ENCODE measurements at places on chromosomes 6 and 20. TPM values are rescaled to one million over a fixed set of nuclear protein-coding genes. Genes with fewer than 3 reads are reported as not detected.
A peak's percentile ranks its signal among the peaks of the same experiment; 100 is the strongest.

- peak; percentile 84 for DNase-seq
These were observed 5.4 kb downstream of the TGM3 start for GRCh38 chr20:2301164-2301622.

Gene OOEP
- 0.39 TPM for total RNA-seq

Gene RIPOR2
- total RNA-seq = 9.7 TPM

DNA sequence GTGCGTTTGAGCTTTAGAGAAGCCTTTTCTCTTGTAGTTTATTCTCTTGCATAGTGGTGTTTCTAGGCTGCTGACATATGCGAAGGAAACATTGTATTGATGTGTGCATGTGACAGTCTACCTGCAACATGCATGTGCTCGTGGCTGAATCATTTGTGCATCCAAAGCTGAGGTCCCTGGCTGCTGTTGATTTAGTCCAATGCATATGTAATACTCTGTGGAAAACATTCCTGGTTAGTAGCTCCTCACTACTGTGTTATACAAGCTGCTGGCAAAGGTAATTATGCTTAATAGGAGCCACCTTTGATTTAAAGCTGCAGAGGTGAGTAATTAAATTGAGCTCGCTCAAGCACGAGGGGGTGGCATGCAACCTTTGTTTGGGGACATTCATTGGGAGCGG lies 24.5 kb downstream of the TSHZ2 start:
- no peak for DNase-seq

DNA sequence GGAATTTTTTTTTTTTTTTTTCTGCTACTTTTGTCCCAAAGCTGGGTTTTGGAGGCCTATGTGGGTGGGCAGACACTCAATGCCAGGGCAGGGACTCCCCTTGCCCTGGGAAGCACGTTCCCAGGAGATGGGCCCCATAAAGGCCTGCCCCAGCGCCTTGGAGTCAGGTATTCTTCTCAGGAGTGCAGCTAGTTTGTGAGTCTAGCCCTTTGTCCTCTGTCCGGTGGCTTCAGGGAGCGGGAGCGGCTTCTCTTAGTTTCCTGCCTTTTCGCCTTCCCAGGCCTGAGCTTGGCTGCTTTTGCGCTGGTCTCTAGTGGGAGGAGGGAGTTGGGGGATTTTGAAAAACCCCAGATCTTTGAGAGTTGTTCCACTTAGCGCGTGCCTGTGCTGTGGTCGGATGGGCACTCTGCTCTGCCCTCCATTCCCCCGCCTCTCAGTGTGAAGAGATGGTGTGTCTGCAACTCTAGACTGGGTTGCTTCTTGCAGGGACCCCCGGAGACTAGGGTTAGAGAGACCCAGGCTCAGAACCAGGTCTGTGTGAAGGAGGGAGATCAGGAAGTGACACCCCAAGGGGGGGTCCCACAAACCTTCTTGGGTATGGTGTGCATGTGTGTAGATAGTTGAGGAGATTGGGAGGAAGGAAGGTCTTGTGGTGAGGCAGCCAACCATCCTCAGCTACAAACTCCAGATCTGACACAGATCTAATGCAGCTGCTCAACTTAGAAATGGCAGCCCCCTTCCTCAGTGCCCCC lies 1.3 kb downstream of the PLCG1 start:
- DNase-seq = peak; percentile 70

DNA sequence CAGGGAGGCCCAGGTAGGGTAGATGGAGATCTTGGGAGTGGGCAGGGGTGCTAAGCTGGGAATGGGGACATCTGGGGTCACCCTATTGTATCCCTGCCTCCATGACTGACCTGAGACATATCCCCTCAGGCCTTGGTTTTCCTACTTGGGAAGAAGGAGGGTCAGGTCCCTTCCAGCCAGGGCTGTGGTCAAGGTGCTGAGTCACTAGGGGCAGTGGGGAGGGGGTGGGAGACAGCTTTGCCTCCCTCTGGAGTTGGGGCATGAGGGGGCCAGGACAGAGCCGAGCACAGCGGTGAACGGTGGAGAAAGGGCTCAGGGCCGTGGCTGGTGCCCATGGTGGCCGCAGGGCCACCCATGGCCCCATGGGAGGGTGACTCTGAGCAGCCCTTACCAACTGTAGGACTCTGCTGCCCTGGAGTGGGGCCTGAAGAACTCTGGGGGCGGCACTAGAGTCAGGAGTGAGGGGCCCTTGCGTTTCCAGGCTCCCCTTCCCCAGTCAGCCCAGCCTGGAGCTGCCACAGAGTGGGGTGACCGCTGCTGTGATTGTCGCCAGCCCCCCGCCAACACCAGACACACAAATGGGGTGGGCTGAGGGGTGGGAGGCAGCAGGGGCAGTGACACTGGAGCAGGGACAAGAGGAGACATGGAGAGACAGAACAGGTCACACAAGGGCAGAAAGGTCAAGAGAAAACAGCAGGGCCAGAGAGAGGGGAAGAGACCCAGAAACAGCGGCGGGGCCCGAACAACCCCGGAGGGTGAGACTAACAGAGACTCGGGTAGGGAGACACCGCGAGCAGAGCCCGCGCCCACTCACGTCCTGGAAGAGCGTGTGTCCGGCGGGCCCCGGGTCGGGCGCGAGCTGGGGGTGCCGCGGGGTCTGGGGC lies 576 bp downstream of the NECAB3 start:
- no peak for DNase-seq

GRCh38 chr6:1837826-1838225 lies 228.1 kb downstream of the FOXC1 start:
- no peak for DNase-seq

Gene RHAG
- not detected for total RNA-seq

Gene NRN1
- 31.6 TPM for total RNA-seq

DNA sequence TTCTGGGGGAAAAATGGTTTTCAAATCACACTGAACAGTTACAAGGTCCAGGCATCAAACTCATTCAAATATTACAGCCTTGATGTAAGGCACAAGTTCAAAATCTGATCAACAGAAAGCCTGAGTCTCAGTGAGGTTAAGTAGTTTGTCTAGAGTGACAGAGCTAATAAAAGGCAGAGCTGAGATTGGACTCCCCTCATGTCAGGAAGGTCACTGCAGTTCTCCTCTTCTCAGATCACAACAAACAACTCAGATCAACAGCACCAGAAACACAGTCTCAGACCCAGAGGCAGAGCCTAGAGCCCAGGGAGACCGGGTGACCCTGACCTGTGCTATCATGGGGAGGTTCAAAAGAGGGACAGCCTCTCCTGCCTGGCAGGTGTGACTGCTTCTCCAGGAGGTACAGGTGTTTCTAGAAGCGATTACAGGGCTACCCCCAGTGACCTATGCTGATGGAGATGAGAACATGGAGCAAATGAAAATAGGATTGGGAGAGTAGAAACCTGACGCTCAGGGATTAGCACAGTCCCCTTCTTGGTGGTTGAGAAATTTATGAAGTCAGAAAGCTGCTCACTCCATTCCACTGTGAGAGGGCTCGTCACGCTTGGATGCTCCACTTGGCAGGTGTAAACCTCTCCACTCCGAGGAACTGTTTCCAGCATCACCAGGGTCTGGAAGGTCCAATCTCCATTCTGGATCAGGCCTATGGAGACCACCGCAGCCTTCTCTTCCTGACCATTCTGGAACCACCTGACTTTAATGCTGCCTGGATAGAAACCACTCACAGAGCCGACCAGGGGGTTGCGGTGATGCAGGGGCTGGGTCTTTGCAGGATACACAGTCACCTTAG lies 24.3 kb upstream of the HLA-DRB5 start:
- no peak for DNase-seq

GRCh38 chr6:106477790-106478189 lies 117.3 kb downstream of the CRYBG1 start:
- DNase-seq = no peak

DNA sequence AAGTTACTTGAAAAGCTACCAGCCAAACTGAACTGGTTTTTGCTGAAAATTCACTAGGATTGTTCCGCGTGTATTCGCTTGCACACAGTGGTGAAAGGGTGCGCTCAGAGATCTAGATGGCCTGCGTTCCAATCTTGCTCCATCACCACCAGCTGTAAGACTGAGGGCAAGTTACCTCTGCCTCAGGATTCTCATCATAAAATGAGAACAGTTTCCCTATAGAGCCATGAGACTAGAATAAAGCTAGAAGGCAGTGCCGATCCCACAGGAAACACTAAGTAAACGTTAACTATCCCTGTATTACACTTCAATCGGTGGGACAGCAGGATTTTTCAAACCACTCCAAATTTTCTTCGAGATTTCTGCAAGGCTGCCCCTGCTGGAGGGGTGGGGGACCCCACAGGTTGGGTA lies 838 bp downstream of the AHCY start:
- DNase-seq = no peak

DNA sequence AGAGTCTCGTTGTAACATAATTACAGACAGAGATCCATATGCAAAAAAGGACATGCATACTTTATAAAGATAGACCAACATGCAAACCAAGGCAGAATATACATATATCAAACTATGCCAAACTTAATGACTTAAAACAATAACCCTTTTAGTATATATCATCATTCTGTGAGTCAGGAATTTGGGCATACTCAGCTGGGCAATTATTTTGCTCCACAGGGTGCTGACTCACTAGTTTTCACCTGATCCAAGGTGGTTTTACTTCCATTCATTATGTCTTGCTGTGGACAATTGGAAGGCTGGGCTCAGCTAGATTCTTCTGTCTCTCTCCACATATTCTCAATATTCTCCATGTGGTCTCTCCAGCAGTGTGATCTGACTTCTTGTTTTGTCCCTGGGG lies 41.2 kb upstream of the RNF146 start:
- DNase-seq = no peak

- no peak for DNase-seq
These were observed 263.4 kb downstream of the RIMS1 start for GRCh38 chr6:72149715-72150114.

- no peak for DNase-seq
These were observed 151.1 kb downstream of the TMEM242 start for GRCh38 chr6:157172231-157172701.

- DNase-seq = no peak
These were observed 1.5 kb downstream of the DLGAP4 start for GRCh38 chr20:36307412-36308325.

Gene C20orf96
- 4.6 TPM for total RNA-seq

DNA sequence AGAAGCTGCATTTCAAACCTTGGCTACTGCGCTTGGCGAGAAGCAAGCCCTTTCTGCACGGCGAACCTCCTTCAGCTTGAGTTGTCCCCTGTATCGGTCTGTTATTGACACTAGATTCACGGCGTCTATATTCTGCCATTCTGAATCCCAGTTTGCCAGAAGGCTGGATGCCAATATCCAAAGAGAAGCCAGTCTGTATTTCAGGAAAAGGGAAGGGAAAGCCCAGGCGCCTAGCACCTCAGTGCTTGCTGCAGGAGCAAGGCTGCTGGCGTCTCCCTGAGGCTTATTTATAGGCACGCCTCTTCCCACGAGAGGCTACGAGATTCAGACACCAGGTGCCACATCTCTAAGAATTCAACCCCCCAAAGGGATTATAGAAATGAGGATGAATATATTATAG lies 89.6 kb upstream of the CDH4 start:
- no peak for DNase-seq

Gene C20orf202
- 0.54 TPM for total RNA-seq

- DNase-seq = peak; percentile 63
These were observed 22.5 kb upstream of the PRIM2 start for GRCh38 chr6:57294862-57295445.

GRCh38 chr6:21537637-21538036 lies 55.9 kb upstream of the SOX4 start:
- no peak for DNase-seq

Gene TAF11
- total RNA-seq = 18.8 TPM

GRCh38 chr6:37696220-37696840 lies 1.4 kb downstream of the MDGA1 start:
- no peak for DNase-seq

Gene SLC13A3
- total RNA-seq = 3.7 TPM

Gene C4A
- total RNA-seq = 146 TPM

DNA sequence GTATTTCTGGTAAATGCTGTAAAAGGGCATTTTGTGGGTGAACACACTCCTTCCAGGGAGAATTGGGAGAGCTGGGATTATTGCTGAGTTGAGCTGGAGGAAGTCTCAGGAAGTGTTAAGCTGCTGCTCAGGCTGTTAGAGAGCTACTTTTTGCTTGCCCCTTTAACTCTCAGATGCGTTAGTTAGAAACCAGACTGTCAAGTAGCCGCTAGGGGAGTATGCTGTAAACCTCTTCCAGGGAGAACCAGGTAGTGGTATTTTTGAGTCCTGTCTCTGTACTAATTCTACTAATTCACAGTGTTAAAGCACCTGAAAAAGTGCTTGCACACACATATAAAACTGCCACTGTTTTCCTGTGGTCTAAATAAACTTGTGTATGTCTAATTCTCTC lies 6.6 kb upstream of the GFRAL start:
- no peak for DNase-seq

Gene SLC44A4
- total RNA-seq = 1.5 TPM

DNA sequence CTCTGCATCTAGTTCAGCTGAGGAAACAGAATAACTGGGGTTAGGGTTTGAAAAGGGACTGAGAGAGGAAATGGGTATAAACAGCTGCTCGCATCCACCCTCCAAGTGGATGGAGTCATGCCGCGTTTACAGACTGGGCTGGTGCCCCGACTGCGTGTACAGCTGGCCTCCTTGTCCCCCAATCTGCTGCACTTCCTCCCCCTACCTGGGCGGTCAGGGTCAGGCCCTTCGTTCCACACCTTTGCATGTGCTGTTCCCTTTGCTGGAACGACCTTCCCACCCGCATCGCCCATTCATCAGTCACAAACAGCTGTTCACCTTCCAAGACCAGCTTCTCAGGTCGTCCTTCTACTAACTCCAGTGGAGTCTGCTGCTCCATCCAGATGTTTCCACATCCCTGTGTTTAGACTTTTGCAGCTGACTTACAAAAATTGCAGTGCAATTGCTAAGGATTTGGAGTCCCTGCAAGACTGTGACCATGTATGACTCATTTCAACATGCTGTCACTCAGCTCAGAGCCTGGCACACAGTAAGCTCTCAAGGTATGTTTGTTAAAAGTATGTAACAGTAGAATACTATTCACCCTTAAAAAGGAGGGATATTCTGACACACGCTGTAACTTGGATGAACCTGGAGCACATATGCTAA lies 129.3 kb downstream of the DTNBP1 start:
- no peak for DNase-seq

DNA sequence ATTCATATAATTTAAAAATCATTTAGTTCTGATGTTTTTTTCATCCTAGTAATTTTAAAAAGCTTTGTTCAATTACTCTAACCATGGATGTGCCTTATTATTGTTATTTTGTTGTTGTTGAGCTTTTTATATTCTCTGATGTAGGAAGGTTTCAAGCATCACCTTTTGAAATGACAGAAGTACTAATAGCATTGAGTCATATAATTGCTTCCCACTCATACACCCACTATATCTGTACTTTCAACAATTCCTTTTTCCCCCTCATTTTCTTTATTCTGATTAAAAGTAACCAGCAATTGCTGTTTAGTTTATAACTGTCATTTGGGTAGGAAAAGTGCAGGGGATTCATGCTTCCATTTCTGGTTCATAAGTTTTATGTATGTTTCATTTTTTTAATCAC lies 38.6 kb downstream of the DNAH8 start:
- DNase-seq = no peak

Gene PGC
- 0.65 TPM for total RNA-seq
